Right cardiac atrium (tissue), 5 donors: ENCODE measurements at places on chromosomes 2 and 18. TPM values are rescaled to one million over a fixed set of nuclear protein-coding genes. Genes with fewer than 3 reads are reported as not detected.

- DNase-seq, result no peak
These were observed 385.1 kb upstream of the MEX3C start for GRCh38 chr18:51582551-51582950.

DNA sequence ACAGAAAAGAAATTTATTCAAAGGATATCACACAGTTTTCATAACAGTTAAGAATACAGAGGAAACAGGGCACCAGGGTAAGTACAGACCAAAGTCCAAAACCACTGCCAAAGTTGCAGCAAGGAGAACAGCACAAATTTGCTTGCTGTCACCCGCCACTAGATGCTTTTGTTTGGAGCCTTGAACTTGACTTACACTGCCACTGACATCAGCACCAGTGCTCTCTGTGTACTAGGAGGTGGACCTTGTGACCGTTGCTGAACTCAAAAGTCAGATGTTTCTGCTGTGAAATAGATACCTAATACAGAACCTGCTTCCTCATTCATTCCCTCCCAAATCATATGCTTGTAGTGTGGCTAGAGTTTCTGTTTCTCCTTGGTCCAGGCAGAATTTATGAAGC lies 578.3 kb upstream of the TMEFF2 start:
- DNase-seq, result no peak

- DNase-seq, result no peak
These were observed 27.9 kb upstream of the CREG2 start for GRCh38 chr2:101415220-101415619.

DNA sequence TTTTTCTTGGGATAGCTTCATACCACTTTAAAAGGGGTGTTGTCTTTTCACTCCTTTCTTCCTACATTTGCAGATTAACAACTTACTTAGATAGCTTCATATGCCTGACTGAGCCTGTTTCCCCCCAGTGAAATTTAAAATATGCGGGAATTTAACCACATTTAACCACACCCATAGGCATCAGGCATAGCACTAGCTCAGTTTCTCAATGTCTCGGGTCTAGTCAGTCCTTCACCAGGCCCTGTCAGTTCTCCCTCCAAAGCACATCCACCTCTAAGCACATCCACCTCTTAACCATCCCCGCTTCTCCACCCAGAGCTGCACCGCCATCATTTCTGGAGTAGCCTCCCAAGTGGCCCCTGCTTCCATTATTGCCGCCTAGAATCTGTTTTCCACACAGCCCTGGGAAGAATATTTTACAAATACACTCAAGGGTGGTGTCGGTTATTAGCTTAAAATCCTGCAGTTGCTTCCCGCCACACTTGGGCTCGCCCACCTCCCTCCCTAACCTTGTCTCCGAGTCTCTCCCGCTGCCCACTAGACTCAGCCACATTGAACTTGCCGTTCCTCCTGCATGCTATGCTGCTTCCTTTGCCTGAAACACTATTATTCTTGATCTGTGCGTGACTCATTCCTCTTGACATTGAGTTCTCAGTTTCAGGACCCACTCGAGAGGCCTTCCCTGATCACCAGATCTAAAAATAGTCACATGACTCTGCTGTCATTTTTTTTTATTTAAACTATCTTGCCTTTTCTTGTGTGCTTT lies 68.3 kb downstream of the SPTBN1 start:
- no peak for DNase-seq

The KCNK3 gene
- 28.8 TPM for total RNA-seq

GRCh38 chr2:161943011-161943410 lies 131.0 kb downstream of the DPP4 start:
- DNase-seq, result no peak

The DRC1 gene
- not detected for total RNA-seq

DNA sequence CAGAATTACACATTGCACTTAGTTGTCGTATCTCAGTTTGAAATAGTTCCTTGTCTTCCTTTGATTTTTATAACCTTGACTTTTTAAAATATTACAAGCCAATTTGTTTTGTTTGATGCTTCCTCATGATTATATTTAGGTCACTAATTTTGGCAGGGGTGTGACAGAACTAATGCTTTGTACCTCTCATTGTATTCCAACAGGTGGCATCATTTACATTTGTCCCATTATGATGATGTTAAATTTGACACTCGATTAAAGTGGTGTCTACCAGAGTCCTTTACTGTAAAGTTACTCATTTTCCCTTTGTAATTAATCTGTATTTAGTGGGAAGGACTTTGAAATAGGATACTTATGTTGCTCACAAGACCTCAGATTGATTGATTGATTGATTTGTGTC lies 21.5 kb upstream of the MFSD2B start:
- DNase-seq, result no peak

- no peak for DNase-seq
These were observed 6.2 kb upstream of the CHST10 start for GRCh38 chr2:100423631-100424030.

GRCh38 chr2:216130346-216130971 lies 21.3 kb downstream of the XRCC5 start:
- DNase-seq, result no peak

DNA sequence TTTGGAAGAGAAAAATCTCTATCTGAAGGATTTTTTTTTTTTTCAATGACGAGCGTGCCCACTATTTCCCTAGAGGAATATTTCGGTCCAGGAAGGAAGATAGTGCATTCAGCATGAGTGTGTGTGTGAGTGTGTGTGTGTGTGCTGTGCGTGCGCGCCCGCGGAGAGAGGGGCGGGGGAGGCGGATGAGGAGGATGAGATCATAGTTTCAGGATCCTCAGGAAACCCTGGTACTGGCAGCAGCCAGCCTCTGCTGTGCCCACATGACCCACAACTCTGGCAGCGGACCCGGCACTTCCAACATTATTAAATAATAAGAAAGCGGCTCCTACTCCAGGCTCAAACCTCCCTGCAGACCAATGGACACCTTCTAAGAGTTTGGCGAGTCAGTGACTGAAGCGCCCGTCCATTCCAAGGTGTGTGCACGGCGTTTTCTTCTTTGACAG lies 217.0 kb upstream of the DTNA start:
- DNase-seq, result peak; percentile 90

DNA sequence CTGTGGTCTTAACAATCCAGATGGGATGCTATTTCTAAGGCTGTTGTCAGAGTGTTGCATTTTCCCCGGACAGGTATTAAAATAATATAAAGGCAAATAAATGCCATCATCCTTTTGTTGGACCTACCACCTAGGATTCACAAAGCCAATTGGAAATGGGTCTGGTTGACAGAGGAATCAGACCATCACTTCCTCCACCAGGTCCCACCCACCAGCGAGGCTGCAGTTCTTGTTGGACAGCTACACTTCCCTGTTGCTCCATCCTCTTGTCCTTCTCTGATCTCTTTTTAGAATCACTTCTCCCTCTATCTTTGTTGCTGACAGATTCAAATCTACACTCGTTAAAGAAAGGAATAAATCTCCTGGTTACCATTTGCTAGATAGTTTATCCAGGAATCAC lies 1.1 kb downstream of the TMEM169 start:
- DNase-seq, result peak; percentile 18

The TPGS2 gene
- total RNA-seq, result 88.0 TPM

DNA sequence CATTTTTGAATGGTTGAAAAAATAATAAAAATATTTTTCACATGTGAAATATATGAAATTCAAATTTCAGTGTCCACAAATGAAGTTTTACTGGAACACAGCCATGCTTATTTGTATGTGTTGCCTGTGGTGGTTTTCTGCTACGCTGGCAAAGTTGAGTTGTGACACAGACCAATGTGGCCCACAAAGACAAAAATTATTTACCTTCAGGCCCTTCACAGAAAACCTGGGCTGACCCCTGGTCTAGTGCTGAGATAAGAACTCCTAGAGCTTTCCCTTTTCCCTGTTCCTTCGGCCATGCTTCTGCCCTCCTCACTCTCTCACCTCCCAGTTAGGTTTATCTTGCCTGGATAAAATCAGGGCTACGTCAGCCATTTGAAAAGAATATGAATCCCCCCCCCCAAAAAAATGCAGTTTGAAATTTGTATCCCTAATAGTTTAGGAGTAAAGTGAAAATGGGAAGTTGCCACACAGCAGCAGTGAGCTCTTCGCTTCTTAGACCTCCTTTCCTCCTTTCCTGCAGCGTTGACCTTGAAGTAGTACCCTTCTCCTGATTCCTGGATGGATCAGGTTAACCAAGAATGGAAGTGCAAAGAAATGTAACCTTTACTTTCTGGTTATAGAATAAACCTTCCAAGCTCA lies 91.0 kb downstream of the LIMS1 start:
- no peak for DNase-seq

DNA sequence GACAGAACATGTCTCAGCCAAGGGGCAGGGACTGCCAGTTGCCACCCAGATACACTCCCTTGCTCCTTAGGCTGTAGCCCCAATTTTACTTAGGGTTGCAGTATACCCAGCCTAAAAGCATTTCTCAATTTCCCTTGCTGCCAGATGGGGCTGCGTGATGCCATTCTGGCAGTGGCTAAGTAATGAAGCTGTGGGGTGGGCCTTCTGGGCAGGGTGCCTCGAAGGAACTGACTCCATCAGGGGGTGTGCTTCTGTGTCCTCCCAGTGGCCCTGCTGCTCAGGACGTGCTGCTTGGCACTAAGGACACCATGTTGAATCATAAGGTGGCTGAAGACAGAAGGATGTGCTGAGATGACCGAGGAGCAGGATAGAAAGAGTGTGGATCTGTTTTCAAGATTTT lies 74.2 kb downstream of the VWA3B start:
- DNase-seq, result no peak

DNA sequence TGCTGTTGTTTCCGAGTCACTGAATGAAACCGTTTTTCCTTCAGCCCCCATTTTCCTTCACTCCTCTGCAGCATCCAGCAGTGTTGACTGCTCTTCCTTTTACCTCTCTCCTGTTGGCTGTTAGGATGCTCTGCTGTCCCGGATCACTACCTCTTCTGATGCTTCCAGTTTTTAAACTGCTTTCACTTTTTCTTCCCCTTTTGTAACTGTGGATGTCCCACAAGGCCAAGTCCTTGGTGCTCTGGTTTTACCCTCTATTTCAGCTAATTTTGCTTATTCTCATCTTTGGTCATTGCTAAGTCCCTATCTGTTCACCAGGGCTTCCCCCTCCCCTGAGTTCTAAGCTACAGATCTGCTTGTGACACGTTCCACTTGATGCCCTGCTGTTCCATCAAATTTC lies 39.4 kb upstream of the MAP4K3 start:
- no peak for DNase-seq

DNA sequence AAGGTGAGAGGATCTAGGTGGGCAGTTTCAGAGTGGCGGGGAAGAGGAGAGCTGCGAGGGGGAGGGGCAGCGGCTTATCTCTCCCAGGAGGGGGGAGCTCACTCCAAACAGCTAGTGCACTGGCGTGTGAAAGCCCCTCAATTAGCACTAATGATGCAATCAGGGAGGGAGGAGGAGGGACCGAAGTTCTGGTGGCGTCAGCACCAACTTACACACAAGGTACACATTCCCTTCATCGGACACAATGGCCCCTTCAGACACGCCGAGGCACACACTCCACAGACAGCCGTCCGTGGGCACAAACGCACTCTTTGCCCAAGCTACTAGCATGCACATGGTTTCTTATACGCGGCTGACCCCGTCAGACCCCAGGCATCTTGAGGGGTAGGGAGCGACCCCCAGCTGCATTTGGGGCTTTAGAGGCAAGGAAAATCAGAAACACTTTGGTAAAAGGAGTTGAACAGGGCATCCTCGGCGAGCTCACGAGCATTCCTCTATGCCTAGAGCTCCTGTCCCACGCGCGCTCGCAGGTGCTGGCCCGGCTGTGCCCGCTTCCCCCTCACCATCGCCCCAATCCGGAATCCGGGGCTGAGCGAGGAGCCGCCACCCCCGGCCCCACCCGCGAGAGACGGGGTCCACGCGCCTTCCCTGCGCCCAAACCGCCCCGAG lies 868 bp upstream of the PKDCC start:
- DNase-seq, result peak; percentile 69

DNA sequence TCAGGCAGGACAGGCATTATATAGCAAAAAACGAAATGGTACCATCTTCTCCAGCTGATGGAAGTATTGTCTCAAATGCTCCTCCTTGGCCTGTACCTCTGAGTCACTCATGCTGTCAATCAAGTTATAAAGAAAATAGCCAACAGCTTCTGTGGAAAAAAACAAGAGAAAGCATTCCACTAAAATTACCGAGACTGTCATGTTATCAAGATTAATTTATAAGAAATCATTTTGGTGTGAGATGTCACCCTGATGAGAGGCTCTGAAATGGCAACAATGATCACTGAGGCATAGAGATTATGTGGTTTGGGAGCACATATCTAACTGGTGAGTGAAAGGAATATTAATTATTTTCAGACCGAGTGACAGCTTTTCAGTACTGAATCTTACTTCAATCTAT lies 47.4 kb downstream of the LRPPRC start:
- DNase-seq, result no peak

DNA sequence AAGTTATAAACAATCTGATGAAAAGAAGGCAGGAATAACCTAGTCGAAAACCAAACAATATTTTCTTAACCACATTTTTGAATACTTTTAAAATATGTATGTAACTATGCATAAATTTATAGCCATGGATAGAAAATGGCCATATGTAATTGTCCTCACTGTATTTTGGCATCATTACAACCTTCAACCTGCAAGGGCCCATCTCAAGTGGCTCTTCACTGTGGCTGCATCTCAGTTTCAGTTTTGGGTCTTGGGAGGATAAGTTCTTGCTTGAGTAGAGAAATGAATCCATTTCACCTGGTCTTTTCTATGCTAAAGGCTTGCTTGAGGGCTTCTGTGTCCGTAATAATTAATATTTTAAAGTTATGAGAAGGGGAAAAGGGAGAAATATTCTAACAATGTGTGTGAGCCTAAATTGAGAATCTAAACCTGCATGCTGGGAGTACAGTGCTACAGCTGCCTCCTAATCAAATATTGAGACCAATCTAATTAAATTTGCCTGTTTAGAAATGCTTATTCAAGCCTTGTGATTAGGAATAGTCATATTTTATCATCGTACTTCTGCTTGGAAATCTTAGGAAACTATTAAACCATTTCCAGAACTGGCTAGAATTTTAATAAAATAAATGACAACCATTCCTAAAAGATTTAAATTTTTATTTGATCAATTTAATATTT lies 92.5 kb downstream of the EML4 start:
- DNase-seq, result no peak

DNA sequence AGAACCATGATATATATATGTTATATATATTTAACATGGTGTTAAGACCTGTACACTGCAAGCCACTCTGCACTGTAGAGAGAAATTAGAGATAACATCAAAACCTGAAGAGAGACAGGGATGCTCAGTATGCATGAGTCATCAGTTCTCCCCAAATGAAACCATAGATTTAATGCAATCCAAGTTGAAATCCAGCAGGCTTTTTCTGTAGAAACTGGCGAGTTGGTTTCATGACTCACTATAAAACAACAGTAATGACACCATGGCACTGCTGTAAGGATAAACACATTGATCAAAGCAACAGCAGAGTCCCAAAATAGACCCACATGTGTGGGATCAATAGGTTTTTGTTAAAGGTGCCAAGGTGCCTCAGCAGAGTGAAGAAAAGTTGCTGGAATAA lies 65.8 kb downstream of the RTP5 start:
- no peak for DNase-seq
